Activated CD8-positive, alpha-beta memory T cell treated with anti-CD3 and anti-CD28 coated beads for 24 hours (primary cell): ENCODE measurements at places on chromosomes 6 and 20.

GRCh38 chr20:17226410-17227218, at the start of gene PCSK2:
PCSK2 (plus strand) TSS chr20:17227040; CDS start chr20:17227306, 266 bp downstream.
- DNase-seq = no peak

DNA sequence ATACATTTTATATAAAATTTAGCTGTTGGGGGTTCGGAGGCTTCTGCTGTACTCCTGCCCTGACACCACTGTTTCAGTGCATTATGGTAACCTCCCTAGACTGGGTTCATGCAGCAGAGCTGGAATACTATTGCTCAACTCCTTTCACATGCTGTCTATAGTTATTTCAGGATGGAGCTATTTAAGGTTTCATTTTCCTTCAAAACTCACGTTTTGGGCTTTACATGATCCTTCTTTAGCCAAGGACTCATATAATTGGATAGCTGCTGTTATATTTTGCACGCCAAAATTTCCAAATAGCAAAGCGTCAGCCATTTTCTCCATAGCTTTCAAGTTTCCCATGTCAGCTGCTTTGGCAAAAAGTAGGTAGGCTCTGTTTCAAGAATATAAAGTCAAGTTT, 76.8 kb downstream of the SEL1L2 start:
- no peak for DNase-seq

DNA sequence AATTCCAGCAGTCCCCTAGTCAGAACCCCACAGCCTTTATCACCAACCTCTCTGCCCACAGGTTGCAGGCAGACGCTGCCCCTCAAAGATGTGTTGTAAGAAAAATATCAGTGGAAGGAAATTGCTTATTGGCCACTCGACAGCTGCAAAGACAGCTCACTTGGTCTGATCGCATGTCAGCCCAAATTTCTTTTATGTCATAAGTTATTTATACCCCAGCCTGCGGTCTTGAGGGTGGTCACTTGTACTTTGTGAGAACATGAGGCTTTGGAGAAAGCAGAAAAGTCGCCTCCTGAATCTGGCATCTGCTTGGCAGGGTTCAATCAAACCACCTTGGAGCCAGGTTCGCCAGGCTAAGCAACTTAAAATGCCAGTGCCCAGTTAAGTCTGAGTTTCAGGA, 236.5 kb upstream of the CDH4 start:
- DNase-seq = no peak

DNA sequence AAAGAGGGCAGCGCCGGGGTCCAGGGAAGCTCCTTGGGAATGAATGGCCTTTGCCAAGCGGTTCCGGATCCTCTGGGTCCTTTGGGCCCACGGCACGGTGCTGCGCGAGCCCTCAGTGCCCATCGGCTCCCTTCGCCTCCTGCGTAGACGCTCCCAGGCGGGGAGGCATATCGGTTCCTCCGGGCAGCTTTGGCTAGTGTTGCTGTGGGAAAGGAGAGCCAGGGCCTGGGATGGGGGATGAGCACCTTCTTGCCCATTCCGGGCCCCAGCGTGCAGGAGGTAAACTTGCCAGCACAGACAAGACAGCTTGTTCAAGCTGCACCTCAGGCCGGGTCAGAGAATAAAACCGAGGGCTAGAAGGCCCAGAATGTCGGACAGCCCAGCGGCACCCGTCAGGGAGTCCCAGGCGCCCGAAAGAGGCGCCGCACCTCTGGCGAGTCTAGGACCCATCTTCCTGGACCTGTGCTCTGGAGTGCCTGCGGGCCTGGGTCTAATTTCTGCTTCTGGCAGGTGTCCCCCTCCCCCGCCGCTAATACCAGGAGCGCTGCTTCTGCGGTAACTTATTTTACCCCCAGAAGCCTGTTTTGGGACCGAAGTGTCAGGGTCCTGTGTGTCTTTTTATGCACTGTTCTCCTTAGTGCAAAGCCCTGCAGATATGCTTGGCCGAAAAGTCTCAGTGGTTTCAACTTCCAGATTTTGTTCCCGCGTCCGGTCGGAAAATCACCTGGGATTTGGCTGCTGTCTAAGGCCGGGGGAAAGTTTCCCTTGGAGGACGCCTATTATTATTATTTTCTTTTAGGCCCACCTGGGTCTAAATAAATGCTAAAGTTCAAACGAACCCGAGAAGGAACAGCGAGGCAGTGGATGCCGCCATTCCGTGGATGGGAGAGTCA, 1.7 kb upstream of the TFAP2C start:
- DNase-seq = peak; percentile 55

DNA sequence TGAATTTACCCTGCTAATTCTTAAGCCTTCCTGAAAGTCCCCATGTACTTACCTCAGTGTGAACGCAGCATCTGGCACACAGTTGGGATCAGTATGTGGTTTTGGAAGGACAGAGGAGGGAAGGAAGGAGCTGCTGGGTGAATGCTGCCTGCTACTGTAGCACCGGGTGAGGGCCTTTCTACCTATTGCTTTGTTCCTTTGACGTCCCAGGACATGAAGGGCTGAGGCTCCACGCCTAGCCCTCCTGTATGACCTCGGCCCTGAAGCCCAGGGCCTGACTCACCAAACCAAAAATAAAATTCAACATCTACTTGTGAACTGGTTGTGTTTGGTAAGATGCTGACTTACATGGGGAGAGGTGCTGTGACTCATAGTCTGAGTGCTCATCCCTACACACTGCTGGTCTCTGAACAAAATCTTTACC, 51.1 kb downstream of the ARID1B start:
- DNase-seq = no peak

GRCh38 chr20:5171064-5171789, 44.4 kb downstream of the CDS2 start:
- DNase-seq = no peak

DNA sequence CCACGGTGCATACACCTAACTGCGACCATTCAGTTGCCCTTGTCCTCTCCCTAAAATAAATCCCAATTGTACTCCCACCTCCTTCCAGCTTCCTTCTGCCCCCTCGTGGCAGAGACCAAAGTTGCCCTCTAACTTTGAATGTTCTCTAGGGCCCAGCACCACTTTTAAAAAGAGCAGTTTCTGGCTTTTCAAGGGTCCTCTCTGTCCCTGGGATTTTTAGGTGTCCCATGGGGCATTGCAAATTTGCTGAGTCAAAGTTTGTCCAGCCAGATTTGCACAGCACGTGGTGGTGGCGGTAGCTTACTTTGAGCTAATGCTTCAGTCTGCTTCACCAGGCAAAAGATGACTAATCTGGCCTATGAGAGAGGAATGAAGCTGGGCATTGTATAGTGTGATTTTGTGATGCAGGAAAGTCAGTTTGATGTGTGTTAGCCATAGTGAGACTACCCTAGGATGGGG, 100.2 kb downstream of the PERP start:
- DNase-seq = peak; percentile 62

- DNase-seq = no peak
Measured at GRCh38 chr6:39403304-39403703, 80.8 kb upstream of the KCNK16 start.

GRCh38 chr20:16222859-16223411, 350.3 kb downstream of the KIF16B start:
- no peak for DNase-seq

DNA sequence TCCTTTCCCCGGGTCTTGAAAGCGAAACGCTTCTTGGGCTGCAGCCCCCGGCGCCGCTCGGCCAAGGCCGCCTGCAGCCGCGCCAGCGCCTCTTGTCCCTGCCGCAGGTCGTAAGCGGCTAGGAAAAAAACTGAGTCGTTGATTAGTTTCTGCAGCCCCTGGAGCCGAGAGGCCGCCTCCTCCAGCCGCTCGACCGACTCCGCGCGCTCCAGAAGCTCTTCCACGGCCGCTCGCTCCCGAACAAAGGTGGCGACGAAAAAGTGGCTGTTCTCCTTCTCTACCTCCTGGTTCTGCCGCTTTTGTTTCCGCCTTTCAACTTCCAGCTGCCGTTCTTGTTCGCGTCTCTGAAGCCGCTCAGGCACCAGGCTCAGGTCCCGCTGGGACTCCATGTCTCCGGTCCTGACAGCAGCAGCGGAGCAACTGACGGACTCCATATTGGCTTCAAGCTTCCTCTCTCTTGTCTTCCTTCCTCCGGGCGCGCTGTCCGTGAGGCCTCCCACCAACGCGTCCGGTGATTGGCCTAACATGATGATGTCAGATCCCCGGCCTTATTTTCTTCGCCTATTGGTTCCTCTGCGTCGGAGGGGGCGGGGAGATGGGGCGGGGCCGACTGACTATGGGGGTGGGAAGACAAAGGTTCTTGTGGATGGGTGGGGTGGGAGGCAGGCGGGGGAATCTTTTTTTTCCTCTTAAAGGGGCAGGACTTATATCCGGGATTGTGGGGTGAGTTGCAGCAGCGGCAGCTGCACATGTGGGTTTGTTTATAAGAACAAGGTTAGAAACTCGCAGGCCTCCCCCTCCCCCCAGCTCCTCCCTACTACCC, at the start of gene TBCC:
TSS of gene TBCC (minus strand) at position 464 of the 823 bp plus-strand sequence. CDS start at position 434, 30 bp downstream.
- no peak for DNase-seq
